Chondrocyte (in vitro differentiated cells): ENCODE measurements at places on chromosomes 16 and 17. TPM values are rescaled to one million over a fixed set of nuclear protein-coding genes. Genes with fewer than 3 reads are reported as not detected.
A peak's percentile ranks its signal among the peaks of the same experiment; 100 is the strongest.

GRCh38 chr17:33475594-33475993 is 182.5 kb upstream of the ASIC2 start:
- H3K27ac ChIP-seq: no peak overlapping the region
- H3K36me3 ChIP-seq: no peaks in the 10 kb centered on the region
- H3K4me3 ChIP-seq: no peak overlapping the region
- peaks cover 1% of the 10 kb centered on the region for H3K27me3 ChIP-seq

DNA sequence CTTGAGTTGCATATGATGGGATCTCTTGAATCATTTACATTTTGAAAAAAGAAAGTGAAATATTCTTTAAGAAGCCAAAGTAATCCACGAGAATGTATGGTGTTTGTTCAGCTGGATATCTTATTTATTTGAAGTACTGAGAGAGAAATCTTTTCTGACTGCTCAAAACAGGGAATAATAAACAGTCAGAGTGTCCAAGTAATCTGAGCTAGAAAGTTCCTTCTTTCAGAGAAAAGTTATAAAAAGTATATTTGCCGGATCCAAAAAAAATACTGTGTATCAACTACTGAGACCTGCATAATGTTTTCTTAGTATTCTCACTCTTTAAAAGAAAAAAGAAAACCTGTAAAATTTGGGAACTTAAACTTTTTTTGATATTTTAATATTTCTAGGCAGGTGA is 350.8 kb downstream of the WWOX start:
- H3K36me3 ChIP-seq: no peaks in the 10 kb centered on the region
- peak overlapping the region; percentile 52 for H3K27ac ChIP-seq
- H3K4me1 ChIP-seq: peaks cover 44% of the 10 kb centered on the region
- H3K4me3 ChIP-seq: no peak overlapping the region
- DNase-seq: no peak

- H3K4me1 ChIP-seq: peaks cover 39% of the 10 kb centered on the region
- peak overlapping the region; percentile 96 for H3K27ac ChIP-seq
- no peaks in the 10 kb centered on the region for H3K27me3 ChIP-seq
- peak; percentile 69 for DNase-seq
Measured at GRCh38 chr17:59892251-59892923, 356 bp downstream of the TUBD1 start.

DNA sequence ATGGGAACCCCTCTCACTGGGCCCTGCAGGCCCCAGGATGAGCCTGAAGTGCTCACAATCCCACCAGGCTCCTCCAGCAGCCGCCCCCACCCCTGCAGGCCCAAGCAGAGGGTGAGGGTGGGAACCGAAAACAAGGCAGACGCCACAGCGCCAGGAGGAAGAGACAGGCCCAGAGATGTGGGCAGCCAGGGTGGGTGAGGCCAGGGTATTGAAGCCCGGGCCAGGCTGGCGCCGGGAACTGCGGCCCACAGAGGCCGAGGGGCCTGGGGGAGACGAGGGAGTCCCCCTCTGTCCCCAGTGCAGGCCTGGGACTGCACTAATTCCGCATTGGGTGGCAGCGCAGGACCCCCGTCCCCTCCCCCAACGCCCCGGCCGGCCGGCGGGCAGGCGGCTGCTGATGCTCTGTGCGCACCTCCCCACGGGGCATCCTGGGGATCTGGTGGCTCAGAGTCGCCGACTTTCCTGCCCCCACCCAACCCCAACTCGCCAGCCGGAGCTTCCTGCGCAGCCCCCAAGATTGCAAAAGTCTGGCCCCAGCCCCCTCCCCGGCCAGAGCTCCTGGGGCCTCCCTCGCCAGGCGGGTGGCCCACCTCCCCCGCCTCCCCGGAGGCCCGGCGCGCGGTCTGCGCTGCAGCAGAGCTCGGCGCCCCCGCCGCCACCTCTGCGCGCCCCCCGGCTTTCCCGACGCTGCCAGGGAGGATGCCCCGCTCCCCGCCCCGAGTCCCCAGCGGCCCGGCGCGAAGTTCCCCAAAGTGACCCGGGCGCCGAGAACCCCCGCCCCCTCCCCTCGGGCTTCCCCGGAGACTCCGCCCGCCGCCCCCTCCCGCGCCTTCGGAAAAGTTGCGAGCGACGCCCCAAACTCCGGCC is 107.8 kb downstream of the ENGASE start:
- H3K27ac ChIP-seq: no peak overlapping the region
- H3K27me3 ChIP-seq: peaks cover 77% of the 10 kb centered on the region
- no peak for DNase-seq
- no peaks in the 10 kb centered on the region for H3K36me3 ChIP-seq
- H3K4me1 ChIP-seq: peaks cover 4% of the 10 kb centered on the region

DNA sequence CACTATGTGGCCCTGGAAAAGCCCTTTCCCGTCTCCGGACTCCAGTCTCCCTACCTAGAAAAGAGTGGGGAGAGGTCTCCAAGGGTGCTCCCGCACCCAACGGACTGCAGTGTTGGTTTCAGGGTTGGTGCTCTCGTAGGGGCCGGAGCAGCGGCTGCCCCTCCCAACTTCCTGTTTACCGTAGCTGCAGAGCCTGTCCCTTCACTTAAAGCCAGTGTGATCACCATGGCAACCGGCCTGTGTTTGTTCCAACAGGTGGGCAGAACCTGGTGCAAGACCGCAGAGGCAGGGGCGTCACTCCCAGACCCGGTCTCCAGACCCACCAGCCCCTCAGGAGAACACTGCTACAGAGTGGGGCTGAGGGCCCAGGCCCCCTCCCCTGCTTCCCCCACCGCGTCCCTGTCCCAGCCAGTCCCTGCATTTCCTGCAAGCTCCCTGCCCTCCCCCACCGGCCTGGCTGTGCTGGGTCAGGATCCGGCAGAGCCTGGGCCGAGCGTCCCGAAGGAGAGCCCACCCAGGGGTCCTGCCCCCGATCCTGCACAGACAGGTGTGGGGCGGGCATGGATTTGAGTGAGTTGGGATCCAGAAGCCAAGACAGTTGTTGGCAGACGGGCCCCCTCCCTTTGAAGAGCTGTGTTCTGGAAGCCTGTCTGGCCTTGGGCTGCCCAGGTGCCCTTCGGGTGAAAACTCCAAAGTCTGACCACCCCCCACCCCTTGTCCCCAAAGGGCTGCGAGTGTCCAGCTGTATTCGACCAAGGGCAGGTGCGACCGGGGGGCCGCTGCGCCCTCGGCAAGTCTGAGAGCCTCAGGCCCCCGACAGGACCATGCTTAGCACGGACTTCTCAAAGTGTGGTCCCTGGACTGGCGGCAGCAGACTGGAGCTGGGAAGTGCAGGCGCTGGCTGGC is 1.5 kb upstream of the BAIAP3 start:
- no peak overlapping the region for H3K4me3 ChIP-seq
- no peak for DNase-seq
- peaks cover 26% of the 10 kb centered on the region for H3K27me3 ChIP-seq
- H3K4me1 ChIP-seq: peaks cover 4% of the 10 kb centered on the region
- no peak overlapping the region for H3K27ac ChIP-seq
- H3K36me3 ChIP-seq: no peaks in the 10 kb centered on the region

- no peaks in the 10 kb centered on the region for H3K27me3 ChIP-seq
- peaks cover 2% of the 10 kb centered on the region for H3K36me3 ChIP-seq
- no peak for DNase-seq
- H3K4me3 ChIP-seq: peak overlapping the region; percentile 63
- peaks cover 17% of the 10 kb centered on the region for H3K4me1 ChIP-seq
Measured at GRCh38 chr17:2056206-2057174, 1.6 kb downstream of the HIC1 start.

ZMYND15 gene
- total RNA-seq: 0.23 to 0.48 TPM (median 0.45 TPM) in 3 replicates

IGF2BP1 gene
- 47.1 to 60.0 TPM (median 57.6 TPM) in 3 replicates for total RNA-seq

HSD11B2 gene
- total RNA-seq: 0.20 to 0.77 TPM in 2 of 3 replicates, not detected in the other
